ENCODE measurements at places on chromosomes 6 and 20.
A peak's percentile ranks its signal among the peaks of the same experiment; 100 is the strongest.

GRCh38 chr6:44235269-44235668 is 11.6 kb upstream of the HSP90AB1 start:
- DNase-seq = no peak

DNA sequence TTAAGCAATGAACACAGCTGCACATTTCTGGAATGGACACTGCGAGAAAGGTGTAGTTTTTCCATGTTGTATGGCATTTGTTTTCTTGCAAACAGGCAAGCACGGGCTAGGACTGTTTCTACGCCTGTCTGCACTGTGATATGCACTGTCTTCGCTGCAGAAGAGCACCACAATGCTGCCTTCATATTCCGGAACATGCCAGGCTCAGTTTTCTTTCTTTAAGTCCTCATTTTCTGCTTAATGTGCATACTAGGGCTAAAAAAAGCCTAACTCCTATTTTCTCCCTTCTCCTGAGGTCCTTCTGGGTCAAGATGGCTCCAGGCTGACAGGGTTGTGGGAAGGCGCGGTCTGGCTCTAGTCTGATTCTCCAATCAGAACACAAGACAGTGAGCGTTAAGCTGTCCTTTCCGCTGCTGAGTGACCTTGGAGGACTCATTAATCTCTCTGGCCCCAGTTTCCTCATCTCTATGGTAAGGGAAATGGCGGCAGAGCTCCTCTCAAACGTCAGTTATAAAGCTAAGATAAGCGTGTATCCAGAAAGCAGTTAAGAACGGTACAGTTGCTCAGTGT is 379.9 kb downstream of the C6orf118 start:
- peak; percentile 57 for DNase-seq

- no peak for DNase-seq
Observed at GRCh38 chr20:7939663-7940062, 595 bp downstream of the HAO1 start.

DNA sequence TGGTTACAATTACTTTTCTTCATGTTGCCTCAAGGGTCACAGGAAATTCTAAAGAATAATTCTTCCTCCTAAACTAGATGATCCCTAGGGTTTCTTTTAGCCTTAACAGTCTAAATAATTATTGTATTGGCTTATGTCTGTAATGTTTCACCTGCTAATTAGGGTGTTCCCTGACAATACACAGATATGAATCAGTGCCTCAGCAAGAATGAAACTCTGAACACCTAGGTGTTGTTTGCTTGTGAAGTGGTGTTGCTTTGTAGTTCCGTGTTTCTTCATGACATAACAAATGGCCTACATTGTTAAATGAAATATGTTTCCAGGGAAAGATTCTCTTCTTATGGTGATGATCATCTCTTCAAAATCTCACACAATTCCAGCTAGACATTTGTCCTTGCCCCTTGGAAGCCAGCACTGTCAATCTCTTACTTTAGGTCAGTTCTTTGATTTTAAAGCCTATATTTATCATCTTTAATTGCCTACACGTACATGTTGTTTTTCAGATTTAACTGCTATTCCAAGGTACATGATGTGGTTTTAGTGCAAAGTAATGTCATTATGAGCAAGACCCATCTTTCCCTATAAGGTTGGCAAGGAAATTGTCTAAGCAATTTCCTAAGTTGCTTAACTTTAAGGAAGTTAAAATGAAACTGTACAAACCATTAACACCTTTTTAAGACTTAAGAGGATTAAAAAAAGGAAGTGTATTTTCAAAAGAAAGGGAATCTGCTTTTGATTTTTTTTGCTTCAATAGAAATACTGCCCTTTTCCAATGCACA is 111.9 kb downstream of the TBC1D7 start:
- no peak for DNase-seq

DNA sequence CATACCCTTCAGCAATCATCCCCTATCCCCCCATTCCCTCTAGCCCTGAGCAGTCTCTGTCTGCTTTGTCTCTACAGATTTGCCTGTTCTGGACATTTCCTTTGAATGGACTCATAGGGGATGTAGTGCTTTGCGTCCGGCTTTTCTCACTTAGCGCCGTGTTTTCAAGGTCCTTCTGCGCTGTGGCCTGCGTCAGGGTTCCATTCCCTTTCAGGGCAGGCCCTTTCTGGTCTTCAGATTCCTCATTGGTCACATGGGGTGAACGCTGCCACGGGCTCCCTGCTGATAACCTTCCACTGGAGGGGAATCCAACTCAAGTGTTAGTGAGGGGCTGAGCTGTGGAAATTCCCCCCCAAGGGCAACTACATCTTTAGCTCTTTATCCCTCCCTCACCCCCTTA is 36.4 kb upstream of the APCDD1L start:
- peak; percentile 3 for DNase-seq

Data from testis (tissue), 5 donors.